ENCODE measurements at places on chromosomes 6 and 20. TPM values are rescaled to one million over a fixed set of nuclear protein-coding genes. Genes with fewer than 3 reads are reported as not detected.
A peak's percentile ranks its signal among the peaks of the same experiment; 100 is the strongest.

GRCh38 chr6:147281895-147282565 is 77.8 kb downstream of the STXBP5 start:
- no peak for DNase-seq

The AFDN gene
- total RNA-seq = 113 TPM

DNA sequence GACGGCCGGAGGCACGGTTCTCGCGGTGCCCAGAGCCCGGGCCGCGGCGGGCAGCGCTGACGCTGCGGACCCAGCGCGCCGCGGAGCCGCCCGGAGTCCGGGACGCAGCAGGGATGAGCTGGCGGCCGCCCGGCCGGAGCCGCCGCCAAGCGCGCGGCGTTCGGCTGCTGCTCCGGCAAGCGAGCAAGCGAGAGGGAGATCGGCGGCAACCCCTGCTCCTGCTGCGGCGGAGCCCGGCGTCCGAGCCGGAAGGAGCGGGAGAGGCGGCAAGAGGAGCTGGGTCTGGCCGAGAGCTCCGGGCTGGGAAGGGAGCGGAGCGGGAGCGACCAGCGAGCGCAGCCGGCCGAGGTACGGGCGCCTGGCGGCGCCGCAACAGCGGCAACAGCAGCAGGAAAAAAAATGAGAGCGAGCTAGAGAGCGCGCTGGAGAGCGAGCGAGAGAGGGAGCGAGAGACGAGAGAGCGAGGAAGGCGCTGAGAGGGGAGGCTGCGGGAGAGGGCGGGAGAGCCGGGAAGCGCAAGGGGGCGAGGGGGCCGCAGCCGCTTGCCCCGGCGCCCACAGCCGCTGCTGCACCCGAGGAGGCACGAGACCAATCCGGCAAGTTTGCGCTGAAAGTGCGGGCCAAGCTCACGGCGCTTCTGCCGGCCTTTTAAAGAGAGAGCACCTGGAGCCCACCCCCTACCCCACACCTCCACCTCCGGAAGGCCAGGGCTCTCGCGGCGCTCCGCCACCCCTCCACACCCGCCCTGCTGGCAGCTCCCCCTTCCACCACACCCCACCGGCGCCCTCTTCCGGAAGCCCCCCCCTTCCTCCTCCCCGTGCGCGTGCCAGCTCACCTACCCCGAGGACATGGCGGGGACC is 496 bp downstream of the GRM4 start:
- peak; percentile 78 for DNase-seq

The ZDHHC14 gene
- total RNA-seq = 7.8 TPM

DNA sequence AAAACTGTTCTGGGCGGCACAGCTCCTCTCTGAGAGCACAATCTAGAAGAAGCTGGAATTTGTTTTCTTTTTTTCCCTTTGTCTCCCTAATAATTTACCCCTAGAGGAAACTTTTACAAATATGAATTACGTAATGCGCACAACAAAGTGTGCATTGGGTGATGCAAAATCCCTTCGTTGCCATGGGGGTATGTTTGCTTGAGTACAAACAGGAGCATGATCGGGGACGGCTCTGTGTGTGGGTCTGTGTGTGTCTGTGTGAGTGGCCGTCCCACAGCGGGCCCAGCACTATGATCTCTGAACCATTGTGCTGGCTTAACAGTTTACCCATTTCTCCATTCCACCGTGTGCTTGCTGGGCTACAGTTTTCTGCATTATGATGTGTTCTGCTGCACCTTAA is 278.2 kb downstream of the CDC5L start:
- DNase-seq = no peak

The EPHA7 gene
- 59.0 TPM for total RNA-seq

GRCh38 chr6:5666695-5667094 is 340.0 kb downstream of the NRN1 start:
- no peak for DNase-seq

GRCh38 chr6:154786144-154786868 is 53.1 kb downstream of the SCAF8 start:
- no peak for DNase-seq

- DNase-seq = no peak
Observed at GRCh38 chr6:40112350-40112749, 178.1 kb upstream of the MOCS1 start.

DNA sequence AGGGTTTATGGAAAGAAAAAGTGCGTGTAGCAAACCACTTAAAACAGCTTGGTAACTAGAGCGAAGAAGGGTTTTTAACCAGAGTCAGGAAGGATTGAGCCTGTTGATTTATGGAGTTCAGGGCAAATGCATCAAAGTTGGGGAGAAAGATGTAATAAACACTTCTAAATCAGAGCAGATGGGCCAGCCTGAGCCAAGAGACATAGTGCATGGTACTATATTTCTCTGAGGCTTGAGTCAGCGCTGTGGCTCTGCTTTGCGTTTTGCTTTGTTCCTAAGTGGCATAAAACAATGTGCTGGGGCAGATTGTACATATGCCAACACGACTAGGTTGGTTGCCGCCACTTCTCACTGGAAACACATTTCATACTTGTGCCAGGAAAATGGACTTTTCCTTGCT is 111.3 kb downstream of the BCKDHB start:
- no peak for DNase-seq

The FUT9 gene
- total RNA-seq = not detected

GRCh38 chr6:24574809-24575208 is 71.2 kb downstream of the KIAA0319 start:
- DNase-seq = no peak

DNA sequence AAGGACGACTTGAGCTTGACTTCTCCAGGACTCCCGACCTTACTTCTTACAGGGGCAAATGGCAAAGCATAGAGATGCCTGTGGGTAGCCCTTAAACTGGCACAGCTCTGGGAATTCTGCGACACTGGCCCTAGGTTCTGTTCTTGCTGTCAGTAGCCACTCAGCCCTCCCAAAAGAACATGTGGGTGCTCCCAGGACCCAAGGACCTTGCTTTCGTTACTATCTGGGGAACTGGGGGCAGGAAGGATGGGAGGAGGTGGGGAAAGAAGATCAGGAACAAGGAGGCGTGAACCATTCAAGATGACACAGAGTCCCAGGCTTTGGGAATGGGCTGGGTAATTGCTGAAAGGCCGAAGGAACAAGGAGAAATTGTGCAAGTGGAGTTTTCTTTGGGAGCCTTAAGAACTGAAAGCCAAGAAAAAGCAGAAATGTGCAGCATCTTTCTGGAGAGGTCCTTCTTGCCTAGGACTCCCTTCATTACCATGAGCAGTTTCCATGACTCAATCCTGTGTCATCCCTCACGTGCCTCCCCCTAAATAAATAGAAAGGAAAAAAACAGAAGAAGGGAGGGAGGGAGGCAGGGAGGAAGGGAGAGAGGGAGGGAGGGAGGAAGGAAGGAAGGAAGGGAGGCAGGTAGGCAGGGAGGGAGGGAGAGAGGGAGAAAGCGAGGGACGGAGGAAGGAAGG is 284.6 kb upstream of the FOXQ1 start:
- DNase-seq = no peak

- no peak for DNase-seq
Observed at GRCh38 chr6:16690608-16691142, 70.6 kb downstream of the ATXN1 start.

The ENPP5 gene
- 2.6 TPM for total RNA-seq

GRCh38 chr20:32052778-32053362 is 828 bp downstream of the HCK start:
- no peak for DNase-seq

- no peak for DNase-seq
Observed at GRCh38 chr6:100462706-100463629, 1.8 kb downstream of the SIM1 start.

The GHRH gene
- 0.63 TPM for total RNA-seq

GRCh38 chr6:39494998-39495397 is 172.5 kb upstream of the KCNK16 start:
- DNase-seq = no peak

The GGTLC1 gene
- not detected for total RNA-seq

The NKAIN2 gene
- total RNA-seq = not detected

The SMOC2 gene
- 2.9 TPM for total RNA-seq

- peak; percentile 82 for DNase-seq
Observed at GRCh38 chr6:32868257-32868788, 14.3 kb downstream of the PSMB9 start.

GRCh38 chr20:38109591-38110524 is 55.2 kb downstream of the TGM2 start:
- peak; percentile 98 for DNase-seq

The RAD21L1 gene
- total RNA-seq = 0.33 TPM

DNA sequence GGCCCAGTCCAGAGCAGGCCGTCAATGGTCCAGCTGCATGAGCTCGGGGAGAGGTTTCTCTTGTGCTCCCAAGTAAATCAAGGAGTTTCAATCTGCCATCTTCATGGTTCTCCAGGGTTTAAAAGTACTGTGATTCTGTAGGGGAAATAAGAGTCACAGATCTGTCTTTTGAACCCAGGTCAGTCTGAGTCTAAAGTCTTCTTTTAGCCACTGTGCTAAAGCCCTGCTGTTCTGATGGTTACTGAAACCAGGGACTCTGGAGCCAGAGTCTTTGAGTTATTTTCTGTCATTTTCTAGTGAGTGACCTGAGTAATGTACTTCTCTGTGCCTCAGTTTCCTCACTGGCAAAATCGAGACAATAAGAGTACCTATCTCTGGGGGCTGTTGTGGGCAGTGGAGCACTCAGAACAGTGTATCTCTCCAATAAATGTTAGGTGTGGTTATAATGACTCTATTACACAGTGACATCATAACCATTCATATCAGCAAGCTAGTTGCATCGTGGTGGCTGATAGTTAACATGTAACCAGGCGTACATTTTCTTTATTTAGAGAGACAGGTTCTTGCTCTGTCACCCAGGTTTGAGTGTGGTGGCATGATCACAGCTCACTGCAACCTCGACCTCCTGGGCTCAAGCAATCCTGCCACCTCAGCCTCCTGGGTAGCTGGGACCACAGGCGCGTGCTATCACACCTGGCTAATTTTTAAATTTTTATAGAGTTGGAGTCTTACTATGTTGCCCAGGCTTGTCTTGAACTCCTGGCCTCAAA is 74.6 kb upstream of the KCNG1 start:
- no peak for DNase-seq

DNA sequence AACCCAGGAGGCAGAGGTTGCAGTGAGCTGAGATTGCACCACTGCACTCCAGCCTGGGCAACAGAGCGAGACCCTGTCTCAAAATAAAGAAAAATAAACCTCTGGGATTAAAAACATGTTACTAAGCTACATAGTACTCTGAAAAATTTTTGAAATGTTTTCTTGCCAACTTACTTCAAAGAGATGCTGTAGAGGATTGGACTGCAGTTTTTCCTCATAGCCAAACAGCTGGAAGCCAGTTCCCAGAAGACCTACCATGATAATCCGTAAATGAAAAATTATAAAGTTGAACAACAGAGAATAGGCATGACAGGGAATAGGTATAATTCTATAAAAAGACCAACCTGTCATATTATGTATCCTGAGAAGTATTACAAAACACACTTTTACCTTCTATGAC is 48.0 kb downstream of the RARS2 start:
- DNase-seq = no peak

DNA sequence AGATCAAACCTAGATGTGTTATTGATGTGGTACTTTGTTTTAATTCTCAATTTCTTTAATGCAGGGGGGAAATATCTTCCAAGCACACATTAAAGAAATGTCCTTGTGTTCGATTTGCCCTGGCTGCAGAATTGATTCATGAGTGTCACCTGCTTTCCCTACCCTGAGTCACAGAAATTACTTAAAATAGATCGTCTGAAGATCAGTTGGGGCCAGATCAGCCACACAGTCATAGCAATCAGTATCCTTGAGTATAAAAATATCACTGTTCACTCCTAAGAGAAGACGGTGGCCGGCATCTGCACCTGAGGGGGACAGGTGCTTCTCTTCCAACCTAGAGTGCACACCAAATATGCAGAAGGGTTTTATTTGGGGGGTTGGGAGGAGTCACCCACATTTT is 115.2 kb upstream of the RIN2 start:
- DNase-seq = no peak

DNA sequence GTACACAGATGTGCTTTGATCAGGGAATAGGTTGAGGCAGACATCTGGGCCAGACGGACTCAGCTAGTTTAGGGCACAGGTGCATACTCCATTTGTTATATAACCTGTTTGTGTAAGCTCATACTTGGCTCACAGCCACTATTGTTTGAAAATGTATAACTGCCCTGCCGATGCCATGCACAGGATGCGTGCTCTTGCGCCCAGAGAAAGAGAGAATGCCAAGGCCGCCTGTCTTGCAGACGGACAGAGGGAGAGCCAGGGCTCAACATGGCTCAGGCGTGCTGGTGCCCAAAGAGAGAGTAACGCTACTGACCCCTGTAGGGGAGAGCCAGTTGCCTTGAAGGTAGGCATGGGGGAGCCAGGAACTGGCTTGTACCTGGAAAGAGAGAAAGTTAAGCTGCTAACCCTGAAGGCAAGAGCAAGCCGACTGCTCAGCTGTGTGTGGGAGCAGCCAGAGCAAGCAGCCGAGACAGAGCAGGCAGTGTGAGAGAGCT is 57.7 kb downstream of the FAM229B start:
- no peak for DNase-seq

- no peak for DNase-seq
Observed at GRCh38 chr6:32397252-32397920, 9.6 kb downstream of the BTNL2 start.

DNA sequence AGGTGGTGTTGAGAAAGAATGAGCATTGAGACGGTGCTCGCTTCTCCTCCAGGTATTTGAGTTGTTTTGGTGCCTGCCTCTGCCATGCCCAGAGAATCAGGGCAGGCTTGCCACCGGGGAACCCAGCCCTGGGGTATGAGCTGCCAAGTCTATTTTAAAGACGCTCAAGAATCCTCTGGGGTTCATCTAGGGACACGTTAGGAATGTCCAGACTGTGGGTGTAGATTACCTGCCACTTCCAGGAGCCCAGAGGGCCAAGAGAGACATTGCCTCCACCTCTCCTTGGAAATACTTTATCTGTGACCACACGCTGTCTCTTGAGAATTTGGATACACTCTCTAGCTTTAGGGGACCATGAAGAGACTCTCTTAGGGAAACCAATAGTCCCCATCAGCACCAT is 28.3 kb downstream of the SAYSD1 start:
- no peak for DNase-seq

The HLA-DRB1 gene
- 0.63 TPM for total RNA-seq

DNA sequence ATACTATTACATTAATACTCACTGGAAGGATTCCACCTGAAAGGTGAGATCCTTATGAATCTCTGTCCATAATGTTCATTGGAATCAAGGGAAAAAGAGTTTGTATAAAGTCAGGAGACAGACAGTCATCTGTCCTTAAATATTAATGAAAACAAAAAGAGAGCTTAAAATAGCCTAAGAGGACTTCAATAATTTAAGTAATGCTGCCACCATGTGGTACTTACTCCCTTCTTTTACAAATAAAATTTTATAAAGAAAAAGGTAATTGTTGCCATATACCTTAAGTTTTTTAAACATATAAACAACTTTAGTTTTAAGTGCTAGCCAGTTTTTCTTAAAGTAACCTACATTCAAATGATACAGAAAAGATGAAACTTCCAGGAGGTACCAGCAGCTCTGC is 5.1 kb downstream of the BLOC1S5 start:
- peak; percentile 60 for DNase-seq

GRCh38 chr6:42428326-42429041 is 23.2 kb downstream of the TRERF1 start:
- DNase-seq = peak; percentile 43

The ISM1 gene
- total RNA-seq = 0.21 TPM

Data from cardiac muscle cell (in vitro differentiated cells and primary cell).